NCI-H2171 treated with DMSO at 0.1 percent for 48 hours (cell line): ENCODE measurements at places on chromosomes 11 and 22.

GRCh38 chr11:100151944-100152343 lies 535.1 kb upstream of the ARHGAP42 start:
- DNase-seq = no peak

DNA sequence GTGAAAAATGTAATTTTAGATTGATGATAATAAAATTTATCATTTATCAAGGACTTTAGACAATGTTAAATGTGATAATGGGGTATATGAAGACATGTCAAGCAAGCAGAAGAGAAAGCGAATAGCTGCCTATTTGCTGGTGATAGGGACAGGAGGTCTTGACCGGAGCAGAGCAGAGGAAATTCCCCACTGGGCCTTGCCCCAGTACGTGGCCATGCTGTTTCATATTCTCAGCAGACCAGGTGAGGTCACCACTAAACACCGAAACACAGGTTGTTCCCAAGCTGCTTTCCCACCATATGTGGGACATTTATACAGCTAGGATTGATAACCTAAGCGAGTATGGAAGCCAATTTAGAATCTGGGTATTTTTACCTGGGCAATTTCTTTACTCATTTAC lies 1629.6 kb downstream of the FAM181B start:
- no peak for DNase-seq

- peak; percentile 88 for DNase-seq
Measured at GRCh38 chr11:9137293-9138132, 46.1 kb upstream of the SCUBE2 start.

DNA sequence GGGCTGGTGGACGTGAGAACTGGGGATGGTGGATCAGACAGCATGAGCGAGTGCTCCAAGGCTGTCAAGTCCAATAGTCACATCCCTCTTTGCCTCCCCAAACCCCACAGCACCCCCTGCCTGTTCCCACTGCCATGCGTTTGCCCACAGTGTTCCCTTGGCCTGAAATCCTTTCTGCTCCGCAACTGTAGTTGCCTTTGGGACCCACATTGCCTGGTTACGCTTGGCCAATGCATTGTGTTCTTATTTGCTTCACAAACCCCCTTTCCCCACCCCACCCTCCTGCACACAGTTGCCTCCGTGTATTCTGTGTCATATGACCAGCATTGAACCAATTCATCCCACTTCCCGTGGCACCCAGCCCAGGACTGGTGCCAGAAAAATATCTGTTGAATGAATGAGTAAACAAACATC lies 2.1 kb upstream of the KIAA0930 start:
- DNase-seq = no peak

GRCh38 chr11:9187616-9188015 lies 77.5 kb downstream of the DENND5A start:
- no peak for DNase-seq

GRCh38 chr11:103091064-103091800 lies 728 bp downstream of the DCUN1D5 start:
- peak; percentile 32 for DNase-seq
